COR-L47 (cell line): ENCODE measurements at places on chromosomes 3 and 15.

- DNase-seq, result no peak
Observed at GRCh38 chr15:96947296-96948229, 617.1 kb downstream of the NR2F2 start.

- DNase-seq, result no peak
Observed at GRCh38 chr3:10198761-10199649, 34.3 kb downstream of the IRAK2 start.

- DNase-seq, result peak; percentile 38
Observed at GRCh38 chr15:76340198-76340802, 3.7 kb downstream of the ISL2 start.

DNA sequence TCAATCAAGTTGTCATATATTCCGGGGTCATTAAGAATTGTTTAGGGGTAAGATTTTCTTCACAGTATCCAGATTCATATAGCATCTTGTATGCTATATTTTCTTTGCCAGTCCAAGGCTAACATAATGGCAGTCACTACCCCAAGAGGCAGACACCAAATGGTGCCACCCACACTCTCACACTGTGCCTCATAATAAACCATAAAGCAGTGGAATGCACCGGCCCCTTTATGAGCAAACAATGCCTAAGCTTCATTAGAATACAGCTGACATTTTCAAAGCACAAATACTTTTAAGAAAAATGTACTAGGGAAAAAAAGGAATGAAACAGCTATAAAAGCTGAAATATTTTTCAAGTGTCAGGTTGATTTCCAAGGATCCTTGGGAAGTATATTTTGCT, 121.6 kb downstream of the TFDP2 start:
- DNase-seq, result peak; percentile 21

- DNase-seq, result no peak
Observed at GRCh38 chr3:19994796-19995195, 17.3 kb downstream of the PP2D1 start.

- DNase-seq, result no peak
Observed at GRCh38 chr15:22948056-22948455, 32.1 kb downstream of the CYFIP1 start.
